ENCODE measurements at places on chromosomes 2 and 18.

GRCh38 chr2:30947686-30948085 lies 140.4 kb upstream of the CAPN13 start:
- DNase-seq: no peak

GRCh38 chr2:136107051-136108033 lies 10.6 kb downstream of the CXCR4 start:
- no peak for DNase-seq

DNA sequence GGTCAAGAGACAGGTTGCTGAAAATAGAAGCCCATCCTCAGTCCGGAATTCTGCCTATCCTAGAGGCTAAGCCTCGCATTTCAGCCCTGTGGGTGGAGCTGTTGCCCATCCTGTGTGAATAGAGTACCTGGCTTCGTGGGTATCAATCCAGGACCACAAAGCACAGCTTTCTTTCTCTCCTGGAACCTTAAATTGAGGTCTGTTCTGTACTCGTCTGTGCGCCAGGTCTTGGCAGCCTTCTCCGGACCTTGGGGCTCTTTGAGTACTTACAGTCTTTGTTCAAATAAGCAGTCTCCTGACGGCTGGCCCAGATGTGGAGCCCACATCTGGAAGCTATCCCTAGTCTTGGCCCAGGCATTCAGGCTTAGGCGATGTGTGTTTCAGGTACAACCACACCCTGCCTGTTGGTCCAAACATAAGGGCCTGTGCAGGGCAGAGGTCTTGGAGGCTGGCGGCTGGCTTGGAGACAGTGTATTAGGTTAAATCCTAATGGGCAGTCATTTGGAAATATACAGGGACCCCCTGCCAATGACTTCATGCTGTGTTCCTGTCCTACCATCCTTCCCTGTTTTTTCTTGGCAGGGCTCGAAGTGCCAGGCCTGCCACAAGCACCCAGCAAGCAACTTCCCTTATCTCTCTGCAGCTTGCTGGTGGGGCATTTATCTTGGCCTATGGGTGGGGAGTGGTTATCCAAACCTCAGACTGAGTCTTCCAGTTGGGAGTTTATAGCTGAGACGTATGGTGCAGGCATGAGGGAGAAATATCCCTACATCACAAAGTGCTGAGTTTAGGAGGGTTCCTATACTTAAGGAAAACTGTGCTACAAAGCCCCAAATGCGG lies 294.1 kb downstream of the BCL2 start:
- peak; percentile 5 for DNase-seq

- no peak for DNase-seq
These were observed 50.9 kb downstream of the FBXO48 start for GRCh38 chr2:68416081-68416675.

GRCh38 chr2:124080281-124081153 lies 55.4 kb downstream of the CNTNAP5 start:
- DNase-seq: no peak

GRCh38 chr2:79820281-79820680 lies 307.4 kb downstream of the CTNNA2 start:
- no peak for DNase-seq

GRCh38 chr2:128808462-128809258 lies 490.0 kb upstream of the HS6ST1 start:
- peak; percentile 27 for DNase-seq

GRCh38 chr2:146143971-146144370 lies 1624.1 kb upstream of the ZEB2 start:
- DNase-seq: peak; percentile 81

DNA sequence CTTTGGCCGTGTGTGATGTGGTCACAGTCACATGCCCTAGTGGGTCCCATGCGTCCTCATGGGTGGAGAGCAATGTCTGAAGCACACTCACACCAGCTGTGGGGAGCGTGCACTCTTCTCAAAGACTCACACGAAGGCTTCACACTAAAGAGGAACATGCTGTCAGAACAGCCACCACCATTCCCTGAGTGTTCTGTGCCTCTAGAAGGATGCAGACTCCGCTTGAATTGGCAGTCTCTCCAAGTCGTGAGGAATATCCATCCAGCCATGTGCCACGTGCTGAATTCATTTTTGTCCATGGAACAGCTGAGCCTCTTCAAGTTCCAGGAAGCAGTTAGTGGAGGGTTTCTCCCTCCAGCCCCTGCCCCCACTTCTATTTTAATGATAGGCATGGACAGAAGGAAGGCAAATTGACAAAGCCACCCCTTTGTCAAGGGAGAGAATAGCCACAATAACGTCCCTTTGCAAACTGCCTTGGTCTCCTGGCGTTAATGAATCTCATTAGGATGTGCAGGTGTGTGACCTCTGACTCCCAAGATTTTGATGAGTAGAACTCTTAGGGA lies 464.3 kb upstream of the ID2 start:
- DNase-seq: no peak

DNA sequence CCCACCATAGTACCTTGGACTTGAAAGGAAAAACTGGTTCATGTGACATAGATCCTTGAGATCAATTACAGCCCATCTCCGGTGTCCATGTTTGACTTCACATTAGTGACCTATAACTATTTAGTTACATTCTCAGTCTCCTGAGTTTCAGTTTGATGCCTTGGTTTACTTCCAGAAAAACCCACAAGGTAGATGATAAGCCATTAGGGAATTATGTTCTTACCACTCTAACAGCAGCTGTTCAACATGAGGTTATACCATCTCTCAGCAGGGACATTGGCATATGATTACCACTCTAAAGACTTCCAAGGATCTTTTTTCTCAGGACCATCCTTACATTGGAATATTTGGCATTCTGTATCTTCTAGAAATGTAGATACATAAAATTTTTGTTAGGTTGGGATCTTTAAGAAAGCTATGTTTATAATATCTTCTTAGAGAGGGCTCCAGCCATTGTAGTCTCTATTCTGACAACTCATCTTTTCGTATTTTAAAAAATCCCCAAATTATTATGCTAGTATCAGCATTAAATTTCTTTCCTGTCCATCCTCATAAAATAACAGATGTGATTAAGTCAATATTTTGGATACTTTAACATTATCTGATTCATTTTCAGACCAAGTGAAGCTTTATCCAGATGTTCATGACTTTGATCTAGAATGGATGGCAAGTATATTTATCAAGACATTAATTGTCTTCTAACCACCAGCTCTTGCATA lies 258.9 kb downstream of the RDH14 start:
- DNase-seq: no peak

DNA sequence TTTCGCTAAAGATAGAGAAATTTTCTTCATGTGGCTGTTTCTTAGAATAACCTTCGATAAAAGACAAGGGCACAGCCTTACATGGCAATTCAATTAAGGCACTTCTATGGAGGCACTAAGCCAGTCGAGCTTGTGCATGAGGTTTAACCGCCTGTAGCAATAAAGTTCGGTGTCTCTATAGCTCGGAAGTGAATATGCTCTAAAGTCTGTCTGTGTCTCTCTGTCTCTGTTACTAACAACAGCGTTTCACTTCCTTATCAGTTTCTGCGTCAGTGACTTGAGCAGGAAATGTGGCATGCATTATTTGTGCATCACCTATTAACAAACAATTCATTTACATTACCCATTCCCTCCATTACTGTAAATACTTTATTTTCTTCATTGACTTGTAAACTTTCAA lies 365.1 kb upstream of the NETO1 start:
- DNase-seq: no peak

DNA sequence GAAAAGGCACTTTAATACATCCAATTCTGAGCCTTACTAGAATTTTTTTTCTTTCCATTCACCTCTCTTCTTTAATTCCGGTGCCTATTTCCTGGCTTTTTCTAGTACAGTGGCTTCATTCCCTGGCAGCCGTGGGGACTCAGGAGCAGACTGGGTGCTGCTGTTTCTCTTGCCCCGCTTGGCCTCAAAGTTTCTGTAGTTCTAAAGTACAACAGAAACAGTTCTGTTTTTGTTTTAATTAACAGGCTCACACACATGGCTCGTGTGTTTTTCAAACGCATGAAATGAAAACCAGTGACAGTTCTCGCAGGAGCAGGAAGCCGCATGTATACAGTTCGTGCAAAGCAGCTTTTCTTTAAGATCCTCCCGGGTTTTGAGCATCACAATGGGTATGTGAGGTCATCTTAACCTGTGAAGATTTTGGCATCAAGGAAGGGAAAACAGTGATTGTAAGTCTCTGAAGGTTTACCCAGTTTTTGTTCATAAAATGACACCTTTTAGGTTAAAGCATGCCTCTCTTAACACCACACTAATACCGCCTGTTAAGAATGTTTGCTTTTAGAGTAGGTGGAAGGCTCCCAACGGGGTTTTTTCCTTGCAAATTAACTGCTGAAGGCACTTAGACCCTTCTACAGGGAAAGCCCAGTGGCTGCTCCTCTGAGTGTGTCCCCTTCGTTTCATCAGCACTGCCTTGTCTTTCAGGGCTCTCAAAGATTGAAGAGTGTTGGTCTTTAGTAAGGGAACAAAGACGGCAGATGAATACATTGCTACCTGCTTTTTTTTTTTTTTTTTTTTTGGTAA lies 5.8 kb downstream of the FZD7 start:
- DNase-seq: peak; percentile 24

DNA sequence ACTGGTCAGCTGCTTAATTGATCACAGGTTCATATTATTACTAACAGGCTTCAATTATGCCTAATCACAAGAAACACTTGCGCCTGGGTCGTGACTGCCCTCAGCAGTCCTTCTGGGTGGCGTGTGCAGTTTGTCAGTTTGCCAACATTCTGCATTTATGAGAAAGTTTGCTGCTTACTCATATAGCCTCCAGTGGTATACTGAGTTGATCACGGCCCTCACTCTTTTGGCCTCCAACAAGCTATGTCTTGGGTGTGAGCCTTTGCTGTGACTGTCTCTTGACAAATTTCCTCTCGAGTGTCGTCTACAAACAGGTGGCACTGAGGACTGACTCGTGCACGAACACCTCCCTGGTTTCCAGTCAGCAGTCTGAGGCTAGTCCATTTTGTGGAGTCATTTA lies 27.3 kb downstream of the DCDC2C start:
- DNase-seq: peak; percentile 5

DNA sequence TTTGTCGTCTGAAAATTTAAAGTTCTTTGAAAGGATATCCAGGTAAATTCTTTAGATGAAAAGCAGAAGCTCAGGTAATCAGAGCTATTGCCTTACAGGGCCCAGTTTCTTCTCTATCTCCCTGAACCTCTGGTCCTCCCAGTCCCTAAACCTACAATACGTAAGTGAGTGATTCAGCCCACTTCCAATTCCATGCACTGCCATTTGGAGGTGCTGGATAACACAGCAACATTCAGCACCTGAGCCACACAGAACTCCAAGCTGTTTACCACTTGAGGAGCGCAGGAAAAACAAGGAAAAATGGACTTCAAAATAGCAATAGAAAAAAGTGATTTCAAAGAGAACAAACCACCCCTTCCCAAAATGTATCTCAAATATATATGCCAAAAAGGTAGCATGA lies 105.0 kb upstream of the DNAJC10 start:
- DNase-seq: no peak

DNA sequence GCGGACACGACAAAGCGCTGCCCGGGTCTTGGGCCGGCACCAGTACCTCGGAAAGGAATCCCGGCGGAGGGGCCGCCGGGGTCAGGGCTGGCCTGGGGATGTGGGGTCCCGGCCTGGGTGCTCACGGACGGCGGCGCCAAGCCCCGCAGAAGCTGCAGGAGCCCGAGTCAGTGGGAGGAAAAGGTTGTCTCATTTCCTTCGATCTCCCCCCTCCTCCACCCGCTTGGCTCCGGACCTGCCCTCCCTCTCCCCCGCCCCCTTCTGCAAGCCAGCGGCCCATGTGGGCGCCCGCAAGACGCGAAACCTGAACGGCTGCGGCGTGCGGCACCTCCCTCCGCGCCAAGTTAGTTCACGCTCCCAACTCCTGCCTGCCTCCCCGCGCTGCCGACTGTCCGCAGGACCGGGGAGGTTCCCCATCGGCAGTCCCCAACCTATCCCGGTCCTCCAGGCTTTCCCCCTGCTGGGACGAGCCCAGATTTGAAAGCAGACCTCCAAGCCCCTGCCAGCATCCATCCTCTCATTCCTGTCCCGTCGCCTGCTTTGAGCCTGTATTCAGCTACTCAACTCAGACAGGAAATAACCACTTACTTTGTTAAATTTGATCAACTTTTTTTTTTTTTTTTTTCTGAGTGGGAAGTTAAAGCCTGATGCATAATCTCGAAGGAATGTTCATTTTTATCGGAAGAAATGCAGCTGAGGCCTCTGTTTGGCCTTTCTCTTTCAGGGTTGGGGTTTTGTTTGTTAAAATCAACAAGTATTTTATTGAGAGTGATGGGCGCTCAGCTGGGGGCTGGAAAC lies at the start of gene EVA1A:
Gene EVA1A (minus strand): TSS at position 172 of the 798 bp plus-strand sequence. CDS start 42,799 bp downstream, outside the sequence.
- DNase-seq: peak; percentile 82

DNA sequence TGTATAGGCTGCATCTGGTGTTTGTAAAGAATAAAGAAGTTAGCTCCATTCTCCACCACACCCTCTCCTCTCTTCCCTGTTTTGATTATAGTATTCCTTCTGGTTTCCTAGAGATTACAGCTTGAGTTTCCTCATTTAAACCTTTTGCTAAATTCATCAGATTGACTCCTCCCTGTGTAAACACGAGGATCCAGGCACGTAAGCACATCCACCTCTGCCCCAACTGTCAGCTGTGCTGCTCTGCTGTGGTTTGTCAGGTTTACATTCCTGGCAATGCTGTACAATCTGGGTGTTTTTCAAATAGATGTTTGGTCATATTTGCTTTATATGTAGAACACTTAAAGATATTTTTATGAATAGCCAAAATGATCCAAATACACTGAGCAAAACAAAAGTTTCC lies 302.8 kb downstream of the PTGR3 start:
- DNase-seq: peak; percentile 10

DNA sequence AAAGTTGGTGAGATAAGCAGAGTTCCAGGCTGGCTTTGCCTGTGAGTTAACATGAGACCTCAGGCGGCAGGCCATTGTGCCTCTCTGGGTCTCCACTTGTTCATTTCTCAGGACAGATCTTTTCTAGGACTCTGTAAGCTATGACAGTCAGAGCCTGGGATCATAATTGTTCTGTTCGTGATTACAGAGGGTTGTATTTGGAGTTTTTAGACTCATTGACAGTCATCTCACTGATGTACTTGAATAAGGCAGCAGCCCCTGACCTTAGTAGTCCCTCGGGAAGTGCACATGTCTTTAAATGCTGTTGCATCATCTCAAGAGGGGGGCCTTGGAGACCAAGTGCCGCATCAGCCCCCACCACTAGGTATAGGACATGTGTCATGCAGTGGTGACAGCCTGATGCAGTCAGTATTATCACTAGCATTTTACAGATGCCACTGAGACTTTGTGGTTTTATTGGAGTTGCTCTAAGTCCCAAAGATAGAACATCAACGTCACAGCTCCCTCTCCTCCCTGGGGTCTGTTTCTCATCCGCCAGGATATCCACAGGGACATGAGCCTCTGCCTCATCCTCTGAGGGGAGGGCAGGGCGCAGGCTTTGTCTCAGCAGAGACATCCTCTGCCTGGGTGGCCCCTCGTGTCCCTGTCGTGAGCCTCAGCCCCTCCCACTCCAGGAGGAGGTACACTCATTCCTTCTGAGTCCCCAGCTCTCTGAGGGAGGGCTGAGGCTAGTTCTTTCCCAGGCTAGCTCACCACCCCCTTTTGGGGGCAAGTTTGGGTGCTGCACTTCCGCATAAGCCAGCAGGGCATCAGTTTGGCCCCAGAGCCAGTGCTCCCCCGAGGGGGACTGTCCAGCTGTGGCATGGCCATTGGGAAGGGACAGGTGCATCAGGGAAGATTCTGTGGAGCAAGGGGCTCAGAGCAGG lies 14.1 kb downstream of the GLI2 start:
- DNase-seq: peak; percentile 43

- no peak for DNase-seq
These were observed 21.6 kb upstream of the INO80C start for GRCh38 chr18:35519148-35519899.

Data from adipocyte (in vitro differentiated cells).